ENCODE measurements at places on chromosomes 7 and 10.

DNA sequence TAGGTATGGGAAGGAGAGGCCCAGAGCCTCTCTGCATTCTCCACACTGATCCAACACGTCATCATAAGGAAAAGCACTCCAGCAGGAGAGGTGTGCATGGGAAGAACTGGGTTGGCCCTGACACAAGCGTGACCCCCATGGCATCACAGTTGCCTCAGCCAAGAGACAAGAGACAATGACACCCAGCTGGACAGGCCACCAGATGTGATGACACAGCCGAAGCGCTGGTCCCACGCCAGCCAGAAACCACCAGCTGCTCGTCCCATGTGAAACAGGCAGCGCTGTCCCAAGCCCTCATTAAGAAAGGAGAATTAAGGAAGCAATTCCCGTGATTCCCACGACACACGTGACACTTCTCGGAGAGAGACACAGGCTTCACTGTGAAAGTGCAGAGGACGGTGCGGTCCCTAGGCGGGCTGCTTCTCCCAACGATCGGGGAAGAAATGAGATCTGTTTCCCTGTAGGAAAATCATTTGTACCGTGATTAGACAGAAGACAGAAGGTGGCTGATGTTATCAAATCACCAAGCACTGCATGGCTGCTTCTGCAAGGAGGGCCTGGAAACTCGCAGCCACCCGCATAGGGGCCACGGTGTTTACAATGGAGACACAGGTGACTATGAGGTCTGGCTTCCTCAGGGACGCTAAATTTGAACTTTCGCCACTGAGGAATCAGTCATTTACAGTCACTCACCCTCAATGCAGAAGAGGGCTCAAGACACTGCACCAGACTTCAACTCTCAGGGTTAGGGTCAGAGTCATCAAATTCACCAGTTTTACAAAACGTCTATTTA lies 74.5 kb downstream of the DIP2C start:
- DNase-seq, result no peak

GRCh38 chr10:103818765-103819374 lies 36.5 kb downstream of the SH3PXD2A start:
- DNase-seq, result no peak

GRCh38 chr7:137668404-137668803 lies 178.4 kb downstream of the DGKI start:
- DNase-seq, result no peak

- DNase-seq, result no peak
Observed at GRCh38 chr7:44537442-44537841, 3.7 kb downstream of the NPC1L1 start.

DNA sequence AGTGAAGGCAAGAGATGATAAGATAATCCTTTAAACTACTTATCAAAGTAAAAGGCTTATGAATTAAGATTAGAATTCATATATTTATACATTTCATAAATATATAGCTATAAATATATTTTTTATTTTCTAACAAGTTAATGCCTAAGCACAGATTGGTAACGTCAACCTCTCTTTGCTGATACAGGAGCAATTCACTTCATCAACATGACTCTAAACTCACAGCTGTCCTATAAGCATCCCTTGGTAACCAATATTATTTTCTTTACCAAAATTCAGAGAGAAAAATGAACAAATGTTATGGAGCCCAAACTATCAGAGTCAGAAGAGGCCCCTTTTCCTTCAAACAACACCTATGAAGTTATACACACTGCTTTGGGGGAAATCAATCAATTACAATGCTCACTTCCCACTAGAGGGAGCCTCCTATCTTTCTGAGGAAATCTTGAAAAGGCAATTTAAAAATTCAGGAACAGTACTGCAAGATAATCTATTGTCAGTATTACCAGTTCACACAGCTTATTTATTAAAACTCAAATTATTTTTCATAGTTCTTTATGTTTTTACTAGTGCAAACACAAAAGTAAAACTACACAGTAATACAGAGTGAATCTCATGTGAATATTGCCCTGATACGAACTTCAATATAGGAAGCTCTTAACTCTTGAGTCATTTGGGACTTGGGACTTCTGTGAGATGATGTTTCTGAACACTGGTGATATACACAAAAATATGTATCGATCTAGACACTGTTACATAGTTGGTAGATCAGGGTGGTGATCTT lies 51.0 kb upstream of the NOBOX start:
- DNase-seq, result no peak

- no peak for DNase-seq
Observed at GRCh38 chr10:124505279-124505678, 43.7 kb downstream of the LHPP start.

- no peak for DNase-seq
Observed at GRCh38 chr7:103541947-103542346, 95.9 kb upstream of the SLC26A5 start.

GRCh38 chr7:143362131-143363015 lies at the start of gene FAM131B:
TSS of gene FAM131B (minus strand) at chr7:143362713. CDS start at chr7:143362603, 110 bp downstream.
- DNase-seq, result peak; percentile 64

GRCh38 chr7:29988424-29989256 lies 961 bp downstream of the SCRN1 start:
- peak; percentile 43 for DNase-seq

DNA sequence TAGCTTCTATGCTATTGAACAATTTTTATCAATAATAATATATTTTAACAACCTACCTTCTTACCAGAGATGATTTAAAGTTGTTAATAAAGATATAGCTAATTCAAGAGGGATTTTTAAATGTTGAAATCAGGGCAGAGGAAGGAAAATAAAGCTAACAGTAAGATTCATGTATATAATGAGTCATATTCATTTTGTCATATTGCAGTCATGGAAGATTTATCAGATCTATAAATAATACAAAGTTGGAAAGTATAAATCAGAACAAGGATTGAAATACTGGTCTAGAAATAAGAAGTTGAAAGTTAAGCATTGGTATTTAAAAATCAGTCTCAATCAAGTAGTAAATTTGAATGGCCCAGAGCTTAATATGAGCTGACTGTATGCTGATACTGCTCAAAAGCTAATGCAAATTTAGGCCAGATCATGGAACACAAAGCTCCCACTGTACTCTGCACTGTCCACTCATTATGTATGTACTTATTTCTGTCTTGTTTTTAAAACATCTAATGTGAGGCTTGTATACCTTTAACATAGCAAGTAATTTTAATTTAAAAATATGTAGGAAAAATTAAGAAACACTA lies 196.9 kb downstream of the ZEB1 start:
- no peak for DNase-seq

DNA sequence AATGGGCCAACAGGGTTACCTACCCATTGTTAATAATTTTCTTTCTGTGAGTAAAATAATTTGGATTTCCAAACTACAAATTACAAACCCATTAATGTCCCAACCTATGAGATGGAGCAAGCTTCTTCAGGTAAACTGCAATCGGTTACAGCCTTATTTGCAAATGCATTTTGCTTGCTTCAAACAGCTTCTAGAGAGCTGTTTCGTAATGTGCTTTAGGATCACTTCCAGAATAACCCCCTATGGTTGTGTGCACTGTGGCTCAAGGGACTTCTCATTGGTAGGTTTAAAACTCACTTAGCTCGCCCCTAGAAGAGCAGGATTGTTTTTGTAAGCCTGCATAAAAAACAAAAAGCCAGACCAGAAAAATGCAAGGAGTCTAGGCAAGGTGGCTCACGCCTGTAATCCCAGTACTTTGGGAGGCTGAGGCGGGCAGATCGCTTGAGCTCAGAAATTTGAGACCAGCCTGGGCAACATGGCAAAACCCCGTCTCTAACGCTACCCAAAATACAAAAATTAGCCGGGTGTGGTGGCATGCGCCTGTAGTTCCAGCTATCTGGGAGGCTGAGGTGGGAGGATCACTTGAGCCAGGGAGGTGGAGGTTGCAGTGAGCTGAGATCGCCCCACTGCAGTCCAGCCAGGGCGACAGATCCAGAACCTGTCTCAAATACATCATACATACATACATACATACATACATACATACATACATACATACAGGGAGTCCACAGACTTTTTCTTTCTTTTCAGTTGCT lies 3.3 kb upstream of the MAP3K8 start:
- no peak for DNase-seq

DNA sequence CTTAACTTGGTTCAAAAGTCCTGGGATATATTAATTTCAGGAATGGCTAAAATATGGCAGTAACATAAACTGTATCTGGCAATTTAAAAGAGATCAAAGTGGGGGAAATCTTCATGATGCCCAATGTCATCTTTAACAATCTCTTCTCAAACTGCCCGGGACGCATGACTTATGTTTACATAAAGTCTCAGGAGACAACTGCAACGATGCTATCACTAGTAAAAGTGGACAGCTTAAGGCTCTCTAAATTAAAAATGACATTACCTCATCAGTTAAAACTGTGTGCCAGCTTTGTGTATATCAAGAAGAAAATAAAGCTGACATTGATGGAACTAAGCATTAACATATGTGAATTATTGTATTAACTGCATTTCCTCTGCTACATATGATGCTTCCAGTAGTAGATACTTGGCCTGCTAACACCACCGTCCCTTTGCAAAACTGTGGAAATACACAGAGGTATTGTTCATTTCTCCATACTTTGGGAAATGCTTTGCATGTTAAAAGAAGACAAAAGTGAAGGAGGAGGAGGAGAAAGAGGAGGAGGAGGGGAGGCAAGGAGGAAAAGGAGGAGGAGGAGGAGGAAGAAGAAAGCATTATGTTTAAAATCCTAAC lies 62.4 kb downstream of the NRP1 start:
- DNase-seq, result no peak

DNA sequence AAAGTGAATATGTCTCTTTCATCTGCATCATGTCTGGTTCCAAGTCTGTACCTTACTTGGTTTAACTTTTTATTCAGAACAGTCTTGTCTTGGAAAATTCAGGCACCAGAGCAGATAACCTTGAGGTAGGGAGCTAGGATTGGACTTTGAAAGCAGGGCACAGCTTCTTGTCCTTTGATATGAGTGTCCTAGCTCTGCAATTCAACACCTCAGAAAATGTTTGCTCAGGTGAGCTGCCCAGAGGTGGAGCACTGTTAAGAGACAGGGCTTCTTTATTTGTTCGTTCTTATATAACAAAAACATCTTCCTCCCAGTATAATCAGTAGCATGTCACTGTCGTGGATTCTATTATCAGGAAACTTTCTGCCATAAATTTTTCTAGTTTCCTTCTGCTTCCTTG lies 118.3 kb downstream of the LRRC4 start:
- no peak for DNase-seq

DNA sequence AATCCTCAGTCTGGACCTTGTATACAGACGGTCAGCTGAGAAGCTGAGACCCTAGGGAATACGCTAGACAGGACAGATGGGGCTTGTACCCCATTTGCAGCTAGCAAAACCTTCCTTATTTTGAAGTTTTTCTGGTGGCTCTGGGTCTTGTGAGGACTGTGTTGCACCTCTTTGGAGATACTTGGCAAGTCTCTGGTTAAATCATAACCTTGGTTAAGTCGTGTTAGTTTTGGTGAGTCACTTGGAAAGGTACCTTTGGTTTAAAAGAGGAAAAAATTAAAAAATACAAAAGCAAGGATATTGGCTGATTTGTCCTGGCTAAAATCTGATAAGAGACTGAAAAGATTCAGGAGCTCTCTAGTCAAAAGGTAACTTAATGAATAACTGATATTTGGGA lies 140.6 kb downstream of the COBL start:
- no peak for DNase-seq

DNA sequence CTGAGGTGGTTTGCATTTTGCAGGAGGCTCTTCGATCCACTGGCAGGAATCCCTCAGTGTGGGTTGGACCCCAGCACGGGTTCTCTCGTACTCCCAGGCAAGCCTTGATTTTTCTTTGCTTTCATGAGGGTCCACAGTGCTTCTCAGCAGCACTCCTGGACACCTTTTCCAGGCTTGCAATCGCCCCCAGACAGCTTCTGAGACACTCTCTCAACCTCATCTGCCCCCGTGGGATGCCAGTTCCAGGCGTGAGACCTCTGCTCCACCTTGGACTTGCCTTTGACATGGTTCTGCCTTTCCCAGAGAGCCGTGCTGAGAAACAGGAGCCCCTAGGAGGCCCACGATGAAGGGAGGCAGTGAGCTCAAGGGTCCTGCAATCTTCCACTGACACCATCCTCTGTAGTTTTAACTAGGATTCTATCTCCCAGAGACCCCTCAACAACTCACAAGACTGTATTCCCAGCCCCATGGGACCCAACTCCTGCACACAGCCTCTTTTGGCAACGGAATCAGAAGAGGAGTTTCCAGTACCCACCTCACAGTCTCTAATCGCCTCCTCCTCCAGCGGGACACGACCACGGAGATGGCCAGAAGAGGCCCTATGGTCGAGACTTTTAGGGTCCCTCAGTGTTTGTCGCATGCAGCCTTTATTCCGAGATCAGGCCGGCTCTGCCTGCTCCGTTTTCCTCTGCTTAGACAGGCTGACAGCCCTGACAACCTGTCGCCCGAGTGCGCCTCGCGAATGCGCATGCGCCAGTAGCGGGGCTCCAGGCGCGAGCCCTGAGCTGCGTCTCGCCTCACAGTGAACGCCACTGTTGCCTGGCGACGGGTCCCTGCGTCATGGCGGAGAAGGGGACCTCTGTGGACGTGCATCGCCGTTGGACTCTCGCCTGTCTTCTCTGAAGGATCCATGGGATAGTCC lies 26.0 kb upstream of the ZNF273 start:
- peak; percentile 70 for DNase-seq

- peak; percentile 10 for DNase-seq
Observed at GRCh38 chr7:6317797-6318438, 45.5 kb upstream of the CYTH3 start.

- no peak for DNase-seq
Observed at GRCh38 chr10:51920672-51921071, 221.3 kb upstream of the CSTF2T start.

GRCh38 chr10:129938460-129938859 lies 25.6 kb downstream of the EBF3 start:
- no peak for DNase-seq

- no peak for DNase-seq
Observed at GRCh38 chr7:104814671-104815400, 199.2 kb upstream of the KMT2E start.

- DNase-seq, result no peak
Observed at GRCh38 chr7:100975371-100975821, 6.0 kb downstream of the MUC12 start.

GRCh38 chr10:114623661-114624294 lies 34.3 kb downstream of the ABLIM1 start:
- no peak for DNase-seq

- DNase-seq, result no peak
Observed at GRCh38 chr10:113423981-113424721, 128.7 kb upstream of the HABP2 start.

DNA sequence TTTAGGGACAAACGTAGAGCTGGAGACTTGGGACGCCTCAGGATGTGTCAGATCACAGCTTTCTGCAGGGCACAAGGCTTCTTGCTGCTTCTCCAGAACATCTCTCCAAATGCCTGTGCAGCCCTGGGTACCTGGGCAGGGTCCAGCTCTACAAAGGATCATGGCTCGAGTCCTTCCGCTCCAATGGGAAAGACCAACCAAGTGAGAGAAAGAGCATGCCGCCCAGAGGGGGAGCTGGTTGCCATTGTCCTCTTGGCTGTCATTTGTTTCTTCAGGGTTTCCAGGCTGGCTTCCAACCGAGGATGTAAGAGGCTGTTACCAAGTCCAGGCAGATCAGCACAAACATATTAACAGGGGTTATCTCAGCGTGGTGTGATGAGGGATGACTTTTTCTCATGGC lies 5.6 kb upstream of the LEP start:
- DNase-seq, result no peak
